ENCODE measurements at places on chromosomes 2 and 18.

DNA sequence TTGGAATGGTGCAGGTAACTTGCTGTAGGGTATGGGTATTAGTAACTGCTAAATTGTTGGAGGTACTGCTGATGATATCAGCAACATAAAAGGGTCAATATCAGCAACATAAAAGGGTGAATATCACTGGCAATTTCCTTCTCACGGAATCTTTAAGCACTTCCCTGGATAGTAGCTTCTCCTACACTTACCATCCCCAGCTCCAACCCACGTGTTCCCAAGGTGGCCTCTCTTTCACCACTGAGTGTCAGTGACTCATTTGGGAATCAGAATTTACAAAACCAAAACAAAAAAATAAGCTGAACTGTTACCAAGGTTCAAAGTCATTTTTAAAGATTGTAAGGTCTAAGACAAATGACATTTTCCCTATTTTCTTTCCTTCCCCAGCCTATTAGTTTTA lies 70.8 kb downstream of the LRP2 start:
- DNase-seq = no peak

DNA sequence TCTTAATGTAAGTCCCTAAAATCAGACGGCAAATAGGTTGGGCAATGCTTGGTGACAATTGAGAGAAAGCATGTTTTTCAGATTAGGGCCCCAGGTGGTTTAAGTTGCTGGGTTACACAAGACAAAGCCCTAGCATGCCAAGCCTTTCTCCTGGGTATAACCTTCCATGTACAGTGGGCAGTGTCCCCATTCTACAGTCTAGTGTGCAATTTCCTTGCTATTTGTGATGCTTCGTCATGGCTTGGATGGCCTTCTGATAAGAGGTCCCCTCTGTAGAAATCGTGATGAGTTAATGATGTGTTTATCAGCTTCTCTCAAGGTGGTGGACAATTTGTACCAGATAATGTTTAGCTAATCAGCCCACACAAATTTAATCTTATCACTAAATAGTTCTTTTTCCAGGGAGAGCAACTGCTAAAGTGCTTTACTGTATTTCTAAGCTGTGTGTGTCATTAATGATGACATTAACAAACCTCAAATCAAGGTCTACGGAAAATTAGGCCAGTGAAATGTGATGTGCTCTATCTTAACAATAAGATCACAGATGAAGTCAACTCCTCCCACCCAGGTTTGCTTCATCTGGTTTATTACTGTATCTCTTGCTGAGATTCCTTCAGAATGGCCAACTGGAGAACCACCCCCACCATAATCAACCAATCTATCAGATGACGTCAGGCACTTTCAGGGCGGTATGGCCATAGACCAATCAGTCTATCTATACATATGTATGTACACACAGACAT lies 61.7 kb downstream of the PLB1 start:
- peak; percentile 81 for DNase-seq

- no peak for DNase-seq
Observed at GRCh38 chr2:101388232-101388631, 929 bp upstream of the CREG2 start.

DNA sequence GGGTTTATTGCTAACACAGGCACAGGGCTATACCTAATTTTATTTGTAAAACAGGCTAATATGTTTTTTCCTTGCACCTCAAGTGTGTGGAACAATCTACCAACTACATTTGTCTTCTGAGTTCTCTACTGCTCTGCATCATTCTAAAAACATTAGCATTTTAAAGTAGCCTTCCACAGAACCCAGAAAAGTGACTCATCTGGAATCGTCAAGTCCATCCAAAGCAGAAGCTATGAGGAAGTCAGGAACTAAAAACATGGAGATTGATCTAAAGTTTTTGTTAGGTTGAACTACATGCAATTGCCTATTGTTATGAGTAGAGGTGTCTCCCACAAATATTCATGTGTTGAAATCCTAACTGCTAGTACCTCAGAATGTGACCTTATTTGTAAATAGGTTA lies 70.9 kb downstream of the SUCLG1 start:
- DNase-seq = no peak

DNA sequence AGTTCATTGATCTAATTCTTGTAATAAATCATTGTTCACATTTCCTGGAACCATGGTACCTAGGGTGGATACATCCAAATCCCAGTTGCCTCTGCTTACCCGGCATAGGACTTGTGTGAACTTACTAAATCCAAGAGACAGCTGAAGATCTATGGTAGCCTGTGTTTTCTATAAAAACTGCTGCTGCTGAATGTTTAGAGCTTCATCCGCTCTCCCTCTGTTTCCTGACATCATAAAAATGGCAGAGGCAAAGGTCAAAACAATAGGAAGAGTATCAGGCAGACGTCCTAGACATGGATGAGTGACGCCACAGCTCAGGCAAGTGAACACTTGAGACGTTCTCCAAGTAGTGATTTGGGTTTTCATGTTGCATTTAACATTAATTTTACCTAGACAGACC lies 258.3 kb downstream of the ALPK2 start:
- DNase-seq = no peak

- no peak for DNase-seq
Observed at GRCh38 chr18:9721893-9722550, 13.9 kb downstream of the RAB31 start.

DNA sequence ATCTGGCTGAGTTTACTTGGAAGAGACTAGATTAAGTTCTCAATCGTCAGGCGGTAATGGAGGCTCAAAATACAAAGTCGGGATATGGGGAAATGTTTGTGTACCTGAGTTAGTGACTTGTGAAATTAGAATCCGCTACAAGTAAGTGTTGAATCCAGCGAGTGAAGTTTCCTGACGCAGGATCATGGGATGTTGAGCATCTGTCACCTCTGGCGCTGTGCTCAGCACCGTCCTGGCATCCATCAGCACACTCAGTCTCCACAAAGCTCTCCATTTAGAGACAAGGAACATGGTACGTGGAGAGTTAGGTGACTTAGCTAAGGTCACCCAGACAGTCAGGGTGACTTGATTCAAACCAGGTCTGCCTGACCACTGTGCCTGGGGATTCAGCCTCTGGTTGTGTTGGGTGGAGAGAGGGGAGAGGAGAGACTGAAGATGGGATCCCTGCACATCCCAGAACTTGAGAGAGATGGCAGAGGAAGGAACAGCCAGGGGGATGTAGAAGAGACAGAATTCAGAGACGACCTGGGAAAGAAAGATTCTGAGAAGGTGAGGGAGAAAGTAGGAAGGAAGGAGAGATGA lies 251.2 kb downstream of the ACKR3 start:
- no peak for DNase-seq

- DNase-seq = no peak
Observed at GRCh38 chr2:202094426-202094986, 21.5 kb downstream of the KIAA2012 start.

GRCh38 chr2:38997781-38998180 lies 108.1 kb downstream of the ARHGEF33 start:
- DNase-seq = peak; percentile 28

- no peak for DNase-seq
Observed at GRCh38 chr18:34283506-34283905, 58.8 kb upstream of the NOL4 start.

DNA sequence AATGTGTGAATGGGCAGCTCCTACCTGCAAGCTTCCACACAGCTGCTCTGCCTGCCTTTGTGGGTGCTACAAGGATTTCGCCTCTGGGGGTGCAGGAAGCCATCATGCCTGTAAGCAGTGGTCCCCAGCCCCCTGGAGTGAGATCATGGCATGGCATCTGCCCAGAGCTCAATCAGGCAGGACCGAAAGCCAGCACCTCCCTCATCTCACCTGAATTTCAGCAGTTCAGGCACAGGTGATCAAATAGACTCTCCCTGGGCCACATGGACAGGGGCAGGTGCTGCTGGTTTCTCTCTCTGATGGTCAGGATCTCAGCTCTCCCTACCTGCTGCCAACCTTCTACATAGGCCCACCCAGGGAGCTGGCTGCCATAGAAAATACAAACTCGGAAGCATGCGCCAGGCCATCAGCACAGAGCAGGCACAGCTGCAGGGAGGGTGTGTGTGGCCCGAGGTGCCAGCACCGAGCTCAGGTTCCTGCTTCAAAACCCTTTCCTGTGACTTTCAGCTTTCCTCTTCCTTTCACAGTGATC lies 133.2 kb upstream of the ID2 start:
- no peak for DNase-seq

DNA sequence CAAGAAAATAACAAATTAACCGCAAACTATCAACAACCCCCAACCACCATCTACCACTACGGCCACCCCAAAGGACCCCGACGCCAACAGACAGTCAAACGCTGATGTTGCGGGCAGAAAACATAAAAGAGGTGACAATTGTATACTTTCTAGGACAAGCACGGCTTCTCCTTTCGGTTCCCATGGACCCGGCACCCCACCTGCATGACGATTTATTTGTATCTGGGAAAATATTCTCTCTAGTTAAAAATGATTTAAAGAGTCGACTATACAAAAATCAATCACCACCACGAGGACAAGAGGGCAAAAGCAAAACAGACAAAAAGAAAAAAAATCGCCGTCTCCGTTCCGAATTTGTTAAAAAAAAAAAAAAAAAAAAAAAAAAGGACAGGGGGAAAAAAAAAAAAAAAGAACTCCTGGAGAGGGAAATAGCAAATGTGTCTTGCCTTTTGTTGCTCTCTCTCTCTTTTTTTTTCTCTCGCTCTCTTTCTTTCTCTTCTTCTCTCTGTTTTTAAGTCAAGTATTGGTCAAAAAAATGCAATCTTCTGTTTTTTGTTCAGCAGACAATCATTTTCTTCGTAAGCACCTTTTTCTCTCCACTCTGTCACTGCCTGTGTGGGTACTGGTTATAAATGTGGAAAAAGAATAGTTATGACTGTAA lies 3.6 kb downstream of the SIX3 start:
- DNase-seq = no peak

DNA sequence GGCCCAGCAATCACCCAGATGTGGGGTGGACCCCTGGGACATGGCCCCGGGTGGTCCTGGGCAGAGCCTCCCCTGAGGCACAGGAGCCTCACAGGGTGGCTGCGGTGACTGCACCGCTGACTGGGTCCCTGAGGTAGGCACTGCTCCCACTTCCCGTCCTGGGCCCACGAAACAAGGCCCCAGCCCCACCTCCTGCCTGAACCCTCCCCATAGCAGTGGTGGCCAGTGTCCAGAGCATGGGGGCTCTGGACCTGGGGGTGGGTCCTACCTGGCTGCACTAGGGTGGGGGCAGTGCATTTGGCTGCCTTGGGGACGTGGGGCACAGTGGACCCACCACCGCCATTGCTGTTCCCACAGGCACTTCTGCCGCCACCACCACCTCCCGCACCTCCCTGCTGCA lies 39.4 kb downstream of the TDRD15 start:
- no peak for DNase-seq

DNA sequence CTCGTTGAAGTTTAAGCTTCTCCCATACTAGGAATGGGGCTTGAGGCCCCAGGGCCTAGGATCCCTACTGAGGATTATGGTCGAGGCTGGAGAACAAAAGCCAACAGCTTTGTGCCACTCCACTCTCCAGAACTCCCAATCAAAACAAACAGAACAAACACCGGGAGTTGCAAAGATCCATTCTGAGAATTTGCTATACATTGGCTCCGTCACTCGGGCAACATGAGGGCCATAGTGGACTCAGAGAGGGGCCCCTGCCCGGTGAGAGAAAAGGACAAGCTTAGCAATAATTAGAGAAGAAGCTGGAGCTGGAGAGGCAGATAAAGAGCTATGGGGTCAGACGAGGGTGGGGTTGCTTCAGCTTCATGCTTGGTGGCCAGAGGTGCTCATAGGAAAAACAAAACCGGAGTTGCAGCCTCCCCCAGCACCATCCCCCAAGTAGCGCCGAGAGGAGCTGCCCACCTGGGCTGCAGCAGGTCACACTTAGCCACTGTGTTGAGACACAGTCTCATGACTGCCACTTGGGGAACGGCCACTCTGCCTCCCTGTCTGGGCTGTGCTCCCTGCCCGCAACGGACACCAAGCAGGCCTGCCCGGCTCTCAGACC lies 142.3 kb upstream of the HAAO start:
- DNase-seq = peak; percentile 84

GRCh38 chr2:18891600-18892345 lies 302.4 kb upstream of the NT5C1B start:
- DNase-seq = no peak

GRCh38 chr2:190334479-190335224 lies 8.7 kb upstream of the INPP1 start:
- DNase-seq = no peak

GRCh38 chr2:221124532-221125240 lies 447.4 kb downstream of the EPHA4 start:
- no peak for DNase-seq

DNA sequence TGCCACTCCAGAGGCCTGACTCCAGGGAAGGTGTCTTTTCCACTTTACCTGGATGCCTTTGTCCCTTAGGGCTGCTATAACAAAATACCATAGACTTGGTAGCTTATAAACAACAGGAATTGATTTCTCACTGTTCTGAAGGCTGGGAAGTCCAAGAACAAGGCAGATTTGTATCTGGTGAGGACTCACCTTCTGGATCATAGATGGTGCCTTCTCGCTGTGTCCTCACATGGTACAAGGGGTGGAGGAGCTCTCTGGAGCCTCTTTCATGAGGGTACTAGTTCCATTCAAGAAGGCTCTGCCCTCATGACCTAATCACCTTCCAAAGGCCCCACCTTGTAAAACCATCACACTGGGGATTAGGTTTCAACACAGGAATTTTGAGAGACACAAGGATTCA lies 52.1 kb downstream of the SLC4A3 start:
- DNase-seq = no peak

- no peak for DNase-seq
Observed at GRCh38 chr2:40097691-40098385, 318.8 kb upstream of the THUMPD2 start.

DNA sequence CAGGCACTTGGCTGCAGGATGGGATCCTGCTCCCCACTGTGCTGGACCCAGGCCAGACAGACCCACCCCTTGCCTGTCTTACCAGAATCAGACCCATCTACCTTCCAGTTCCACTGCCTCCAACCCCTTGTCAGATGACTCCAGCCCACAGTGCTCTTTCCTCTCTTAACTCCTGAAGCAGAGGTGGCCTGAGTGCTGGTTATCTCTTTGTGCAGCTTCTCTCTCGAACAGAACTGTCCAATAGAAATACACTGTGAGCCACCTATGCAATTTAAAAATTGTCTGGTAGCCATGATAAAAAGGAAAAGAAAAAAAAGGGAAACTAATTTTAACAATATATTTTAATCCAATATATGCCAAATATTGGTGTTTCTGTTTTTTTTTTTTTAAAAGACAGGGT lies 160.2 kb upstream of the SMAD2 start:
- peak; percentile 33 for DNase-seq

GRCh38 chr2:189318761-189319160 lies 122.5 kb upstream of the WDR75 start:
- DNase-seq = no peak

DNA sequence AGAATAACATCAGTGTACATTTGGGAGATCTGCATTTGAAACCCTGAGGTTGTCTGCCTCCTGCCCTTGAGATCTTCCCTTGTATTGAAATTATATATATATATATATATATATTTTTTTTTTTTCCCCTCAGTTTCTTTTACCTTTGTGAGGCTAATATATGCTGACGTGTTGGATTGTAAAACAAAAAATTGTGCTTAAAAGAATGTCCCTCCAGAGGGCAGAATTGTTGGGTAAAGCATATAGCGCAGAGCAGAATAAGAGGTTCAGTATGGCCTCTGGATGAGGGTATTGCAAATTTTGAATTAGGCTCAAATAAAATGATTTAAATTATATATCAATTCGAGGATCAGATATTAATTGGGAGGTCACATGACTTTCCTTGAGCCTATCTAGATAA lies 12.4 kb downstream of the NABP1 start:
- peak; percentile 41 for DNase-seq
